ENCODE measurements at places on chromosomes 2 and 18.

DNA sequence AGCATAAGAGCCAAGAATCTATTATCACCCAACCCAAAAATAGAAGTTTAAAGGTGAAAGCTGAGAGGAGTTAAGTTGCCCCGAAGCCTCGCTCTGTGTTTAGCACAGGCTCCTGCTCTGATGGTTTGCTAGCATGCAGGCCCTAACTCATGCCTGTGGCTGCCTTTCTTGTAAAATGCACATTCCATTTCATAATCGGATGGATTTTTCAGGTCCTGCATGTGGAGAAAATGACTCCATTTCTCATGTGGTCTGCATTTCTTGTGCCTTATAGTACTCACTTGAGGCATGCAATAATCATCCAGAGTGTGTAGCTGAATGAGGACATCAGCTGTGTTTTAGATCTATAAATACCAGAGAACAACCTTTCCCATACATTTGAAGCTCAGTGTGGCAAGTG is 381.8 kb downstream of the CPS1 start:
- no peak overlapping the region for H3K27ac ChIP-seq
- H3K27me3 ChIP-seq: no peaks in the 10 kb centered on the region
- no peaks in the 10 kb centered on the region for H3K4me1 ChIP-seq
- H3K4me3 ChIP-seq: no peak overlapping the region

GRCh38 chr2:45680351-45680967 is 29.0 kb downstream of the PRKCE start:
- peaks cover 11% of the 10 kb centered on the region for H3K4me1 ChIP-seq
- no peak for DNase-seq
- no peak overlapping the region for H3K4me3 ChIP-seq
- no peak overlapping the region for H3K27ac ChIP-seq
- H3K36me3 ChIP-seq: no peaks in the 10 kb centered on the region
- H3K27me3 ChIP-seq: no peaks in the 10 kb centered on the region

DNA sequence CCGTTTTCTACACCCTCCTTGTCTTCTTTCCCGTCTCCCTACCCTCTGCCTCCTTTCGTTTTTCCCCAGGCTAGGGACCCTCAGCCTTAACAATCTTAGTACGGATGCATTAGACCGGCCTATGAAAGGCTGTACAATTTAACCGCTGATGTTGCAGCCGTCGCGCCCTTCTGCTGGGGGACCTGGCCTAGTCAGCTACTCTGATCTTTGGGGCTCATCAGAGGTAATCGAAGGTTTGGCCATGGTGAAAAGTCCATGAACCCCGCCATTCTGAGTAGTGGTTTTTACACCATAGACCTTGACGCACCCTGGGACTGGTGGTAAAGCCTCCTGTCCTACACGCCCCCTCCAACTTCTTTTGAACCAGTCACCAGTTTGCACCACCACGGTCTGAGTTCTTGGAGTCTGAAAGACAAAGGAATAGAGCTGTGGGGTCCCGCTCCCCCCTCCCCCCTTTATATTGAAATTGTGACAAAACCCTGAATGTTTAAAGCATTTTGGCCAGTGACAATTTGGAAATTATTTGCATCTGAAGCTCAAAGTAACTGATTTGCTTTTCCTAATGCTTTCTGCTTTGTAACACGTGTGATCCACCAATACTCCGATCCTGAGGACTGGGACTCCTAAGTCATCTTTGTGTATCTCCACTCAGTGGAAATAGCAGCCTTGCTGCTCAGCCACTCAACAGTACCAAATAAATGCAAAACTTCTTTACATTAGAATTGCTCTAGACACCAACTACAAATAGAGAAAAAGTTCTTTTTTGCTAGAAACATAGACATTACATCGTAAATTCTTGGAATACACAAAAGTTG is 642 bp upstream of the SRSF7 start:
- peak overlapping the region; percentile 99 for H3K4me3 ChIP-seq
- peaks cover 19% of the 10 kb centered on the region for H3K4me1 ChIP-seq
- H3K27ac ChIP-seq: peak overlapping the region; percentile 97
- no peak for DNase-seq
- H3K27me3 ChIP-seq: no peaks in the 10 kb centered on the region

DNA sequence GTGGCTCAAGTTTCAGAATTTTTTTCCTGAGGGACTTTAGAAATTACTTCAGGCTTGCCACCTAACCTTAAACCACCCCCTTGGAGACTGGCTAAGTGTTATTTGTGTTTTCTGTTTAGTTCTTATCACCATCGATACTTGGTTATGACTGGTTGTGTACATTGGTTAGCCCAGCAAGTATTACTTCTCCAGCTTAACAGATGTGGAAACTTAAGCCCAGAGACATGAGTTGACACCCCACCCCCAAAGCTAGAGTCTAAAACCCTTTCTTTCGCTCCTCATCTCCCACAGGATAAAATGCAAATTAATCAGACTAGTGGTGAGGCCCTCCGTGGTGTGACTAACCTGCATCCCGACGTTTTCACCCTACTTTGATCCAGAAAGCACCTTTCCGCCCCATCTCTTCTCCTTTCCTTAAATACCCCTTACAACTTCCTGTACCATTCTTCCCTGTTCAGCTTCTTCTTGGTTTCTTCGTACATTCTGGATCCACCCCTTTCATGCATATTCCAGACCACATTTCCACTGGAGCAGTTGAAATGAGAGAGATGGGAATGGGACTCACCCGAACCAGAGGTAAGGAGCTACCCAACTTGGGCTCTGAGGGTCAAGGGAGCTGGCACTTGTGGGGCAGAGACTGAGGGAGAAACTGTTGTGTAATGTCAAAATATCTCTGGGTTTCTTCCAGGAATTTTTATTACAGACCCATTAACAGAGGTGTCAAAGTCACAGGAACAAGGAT is 819 bp upstream of the MAP3K2 start:
- no peaks in the 10 kb centered on the region for H3K27me3 ChIP-seq
- H3K27ac ChIP-seq: peak overlapping the region; percentile 30
- DNase-seq: no peak
- no peaks in the 10 kb centered on the region for H3K36me3 ChIP-seq

DNA sequence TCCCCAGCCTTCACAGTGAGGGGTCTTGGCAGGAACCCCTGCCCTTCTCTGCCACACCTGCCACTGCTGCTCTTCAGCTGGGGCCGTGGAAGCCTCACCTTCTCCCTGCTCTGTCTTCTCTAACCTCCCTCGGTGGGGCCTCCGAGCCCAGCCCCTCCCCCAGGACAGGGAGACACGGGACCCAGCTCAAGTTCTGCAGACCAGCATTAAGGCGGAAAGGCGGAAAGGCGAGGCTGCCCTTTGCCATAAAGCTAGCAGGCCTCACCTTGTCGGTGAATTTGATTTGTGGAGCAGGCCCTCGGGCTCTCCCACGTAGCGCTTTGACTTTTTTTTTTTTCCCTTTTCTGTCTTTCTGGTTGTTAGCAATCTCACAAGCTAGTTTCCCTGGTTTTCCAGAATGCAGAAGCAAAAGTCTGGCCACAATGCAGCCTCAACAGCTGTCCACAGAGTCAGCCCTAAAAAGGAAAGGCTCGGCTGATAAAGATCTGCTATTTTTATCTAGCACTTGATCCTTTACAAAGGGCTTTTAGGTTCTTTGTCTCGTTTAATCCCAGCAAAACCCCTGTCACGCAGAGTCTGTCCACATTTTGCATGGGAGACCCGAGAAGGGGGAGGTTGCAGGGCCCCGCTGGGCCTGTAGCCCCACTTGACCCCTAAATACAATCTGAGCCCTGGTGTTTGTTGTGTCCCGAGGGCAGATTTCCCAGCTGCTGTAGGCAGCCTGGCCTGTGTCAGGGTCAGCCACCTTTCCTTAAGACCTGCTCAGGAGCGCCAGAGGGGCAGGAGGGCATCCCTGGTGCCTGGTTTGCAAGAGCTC is 6.0 kb downstream of the ITM2C start:
- DNase-seq: peak; percentile 93
- peak overlapping the region; percentile 1 for H3K4me3 ChIP-seq
- H3K36me3 ChIP-seq: no peaks in the 10 kb centered on the region
- peak overlapping the region; percentile 35 for H3K27ac ChIP-seq
- H3K27me3 ChIP-seq: peaks cover 41% of the 10 kb centered on the region

GRCh38 chr2:233469261-233470010 is 97.1 kb downstream of the USP40 start:
- peaks cover 34% of the 10 kb centered on the region for H3K36me3 ChIP-seq
- no peak overlapping the region for H3K27ac ChIP-seq
- DNase-seq: no peak
- no peaks in the 10 kb centered on the region for H3K4me1 ChIP-seq

- DNase-seq: no peak
- no peak overlapping the region for H3K4me3 ChIP-seq
- H3K4me1 ChIP-seq: no peaks in the 10 kb centered on the region
- H3K27me3 ChIP-seq: no peaks in the 10 kb centered on the region
- peaks cover 7% of the 10 kb centered on the region for H3K36me3 ChIP-seq
These were observed 2.8 kb downstream of the CEP76 start for GRCh38 chr18:12699747-12700146.

DNA sequence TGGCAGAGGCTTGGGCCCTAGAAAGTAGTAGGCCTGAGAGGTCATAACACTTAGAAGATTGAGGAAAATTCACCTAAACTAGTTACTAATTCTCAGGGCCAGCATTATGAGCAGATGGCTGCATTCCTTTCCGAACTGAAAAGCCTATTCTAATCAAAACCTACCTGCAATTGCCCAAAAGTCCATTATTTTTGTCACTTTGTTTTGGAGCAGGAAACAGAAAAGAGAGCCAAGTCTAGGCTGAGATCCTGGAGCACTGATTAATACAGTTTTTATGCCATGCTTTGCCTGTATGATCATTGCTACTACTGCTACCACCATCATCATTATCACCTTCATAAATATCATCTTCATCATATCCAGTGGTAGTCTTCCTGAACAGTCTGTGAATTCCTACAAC is 14.7 kb downstream of the VSNL1 start:
- H3K27me3 ChIP-seq: no peaks in the 10 kb centered on the region
- no peaks in the 10 kb centered on the region for H3K36me3 ChIP-seq
- no peak overlapping the region for H3K4me3 ChIP-seq
- no peak overlapping the region for H3K27ac ChIP-seq

- no peak overlapping the region for H3K27ac ChIP-seq
- H3K4me3 ChIP-seq: no peak overlapping the region
- H3K36me3 ChIP-seq: no peaks in the 10 kb centered on the region
- peaks cover 3% of the 10 kb centered on the region for H3K4me1 ChIP-seq
- H3K27me3 ChIP-seq: no peaks in the 10 kb centered on the region
- DNase-seq: peak; percentile 36
These were observed 571.5 kb downstream of the SLC4A3 start for GRCh38 chr2:220198896-220199295.

DNA sequence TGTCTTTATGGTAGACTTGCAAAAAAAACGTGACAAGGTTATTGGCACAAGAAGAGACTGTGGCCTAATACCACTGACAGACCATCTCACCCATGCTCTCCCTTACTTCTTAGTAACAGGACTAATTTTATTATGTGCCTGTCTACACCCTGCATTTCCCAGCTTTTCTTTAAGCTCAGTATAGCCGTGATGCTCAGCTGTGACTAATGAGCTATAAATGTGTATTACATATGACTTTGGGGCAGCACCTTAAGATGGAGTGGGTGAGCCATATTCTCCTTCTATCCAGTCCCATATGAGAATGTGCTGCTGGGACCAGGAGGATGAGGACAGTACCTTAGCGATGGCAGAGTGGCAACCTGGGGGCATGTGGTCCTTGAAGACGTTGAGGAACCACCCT is 293.5 kb downstream of the RNF144A start:
- H3K36me3 ChIP-seq: no peaks in the 10 kb centered on the region
- no peak for DNase-seq
- H3K27me3 ChIP-seq: no peaks in the 10 kb centered on the region
- no peak overlapping the region for H3K4me3 ChIP-seq
- no peak overlapping the region for H3K27ac ChIP-seq
- no peaks in the 10 kb centered on the region for H3K4me1 ChIP-seq

- DNase-seq: peak; percentile 19
- no peaks in the 10 kb centered on the region for H3K27me3 ChIP-seq
- H3K4me3 ChIP-seq: no peak overlapping the region
- H3K36me3 ChIP-seq: no peaks in the 10 kb centered on the region
- peak overlapping the region; percentile 53 for H3K27ac ChIP-seq
These were observed 140.3 kb downstream of the TRIB2 start for GRCh38 chr2:12856934-12857601.

GRCh38 chr2:232539298-232540231 is at the start of gene CHRNG:
Gene CHRNG, plus strand, starts transcription at chr2:232539692. Its CDS starts 56 bp downstream, at chr2:232539748.
- H3K27me3 ChIP-seq: no peaks in the 10 kb centered on the region
- DNase-seq: peak; percentile 96
- peak within 1 kb of the TSS; percentile 65 for H3K4me3 ChIP-seq

GRCh38 chr2:190655113-190655512 is 6.2 kb downstream of the NAB1 start:
- no peaks in the 10 kb centered on the region for H3K27me3 ChIP-seq
- H3K4me1 ChIP-seq: peaks cover 35% of the 10 kb centered on the region
- no peak overlapping the region for H3K4me3 ChIP-seq
- no peak overlapping the region for H3K27ac ChIP-seq
- H3K36me3 ChIP-seq: peaks cover 19% of the 10 kb centered on the region

DNA sequence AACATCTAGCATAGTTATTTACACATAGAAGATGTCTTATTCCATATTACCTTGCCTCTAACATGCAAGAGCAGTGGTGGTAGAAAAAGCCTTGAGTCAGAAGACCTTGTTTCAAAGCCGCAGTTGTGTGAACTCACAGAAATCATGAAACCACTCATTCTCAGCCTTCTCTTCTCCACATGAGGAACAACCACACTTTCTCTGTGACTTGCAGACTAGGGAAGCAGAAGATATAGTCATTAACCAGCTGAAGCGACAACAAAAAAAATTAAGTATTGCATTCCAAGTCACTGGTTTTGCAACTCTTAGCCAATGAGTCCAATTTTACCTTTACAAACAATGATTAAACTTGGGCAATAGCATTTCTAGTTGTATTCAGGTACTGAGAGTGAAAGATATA is 19.0 kb downstream of the TWSG1 start:
- H3K36me3 ChIP-seq: no peaks in the 10 kb centered on the region
- H3K4me3 ChIP-seq: no peak overlapping the region
- H3K27ac ChIP-seq: no peak overlapping the region
- DNase-seq: no peak
- H3K27me3 ChIP-seq: no peaks in the 10 kb centered on the region
- H3K4me1 ChIP-seq: peaks cover 7% of the 10 kb centered on the region

DNA sequence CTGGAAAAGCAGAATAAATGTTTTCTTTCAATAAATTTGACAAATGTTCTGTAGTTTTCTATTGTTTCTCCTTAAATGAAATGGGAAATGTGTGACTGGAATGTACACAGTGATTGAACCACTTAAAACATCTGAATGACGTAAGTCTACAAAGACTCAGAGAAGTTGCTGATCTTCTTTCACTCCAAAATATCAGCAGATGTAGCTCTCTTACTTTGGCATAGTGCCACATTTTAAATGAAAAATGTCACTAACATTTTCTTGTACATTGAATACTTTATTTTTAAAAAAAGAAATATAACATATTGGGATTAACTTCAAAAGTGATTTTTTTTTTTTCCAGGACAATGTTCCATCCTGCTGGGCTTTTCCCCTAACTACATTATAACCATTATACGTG is 565.6 kb downstream of the TMEM182 start:
- DNase-seq: peak; percentile 2
- no peak overlapping the region for H3K27ac ChIP-seq
- H3K36me3 ChIP-seq: no peaks in the 10 kb centered on the region
- no peaks in the 10 kb centered on the region for H3K4me1 ChIP-seq

DNA sequence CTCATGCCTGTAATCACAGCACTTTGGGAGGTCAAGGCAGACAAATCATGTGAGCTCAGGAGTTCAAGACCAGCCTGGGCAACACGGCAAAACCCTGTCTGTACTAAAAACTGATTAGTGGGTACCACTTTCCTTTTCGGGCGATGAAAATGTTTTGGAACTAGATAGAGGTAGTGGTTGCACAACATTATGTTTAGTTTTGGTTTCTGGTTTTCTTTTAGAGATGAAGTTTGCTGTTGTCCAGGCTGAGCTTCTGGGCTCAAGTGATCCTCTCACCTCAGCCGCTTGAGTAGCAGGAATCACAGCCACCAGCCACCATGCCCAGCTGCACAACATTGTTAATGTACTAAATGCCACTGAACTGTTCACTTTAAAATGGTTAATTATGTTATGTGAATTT is 27.6 kb downstream of the AAK1 start:
- H3K36me3 ChIP-seq: no peaks in the 10 kb centered on the region
- H3K4me3 ChIP-seq: no peak overlapping the region
- peaks cover 4% of the 10 kb centered on the region for H3K4me1 ChIP-seq
- H3K27me3 ChIP-seq: no peaks in the 10 kb centered on the region
